ENCODE measurements at places on chromosomes 4 and X.
A peak's percentile ranks its signal among the peaks of the same experiment; 100 is the strongest.

DNA sequence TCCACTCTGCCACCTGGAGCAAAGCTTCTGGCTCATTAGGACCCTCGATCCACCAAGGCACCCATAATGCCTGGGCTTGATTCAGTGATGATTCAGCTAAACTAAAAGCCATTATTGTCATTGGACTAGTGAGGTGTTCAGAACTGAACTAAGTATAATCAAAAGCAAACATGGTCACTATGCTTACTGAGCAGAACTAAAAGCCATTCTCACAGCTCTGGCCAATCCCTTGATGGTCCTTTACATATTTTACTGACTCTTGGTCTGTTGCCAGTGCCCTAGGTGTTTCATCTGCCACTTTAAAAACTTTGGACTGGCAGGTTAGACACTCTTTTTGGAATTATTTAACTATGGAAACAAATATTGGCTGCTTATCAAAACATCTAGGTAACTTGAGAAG is 703.5 kb downstream of the FAT4 start:
- DNase-seq, result no peak

- no peak for DNase-seq
Observed at GRCh38 chr4:6313216-6313615, 43.6 kb downstream of the WFS1 start.

GRCh38 chr4:159481936-159482335 is 379.1 kb downstream of the RAPGEF2 start:
- DNase-seq, result no peak

GRCh38 chr4:81562093-81562492 is 90.4 kb upstream of the RASGEF1B start:
- no peak for DNase-seq

DNA sequence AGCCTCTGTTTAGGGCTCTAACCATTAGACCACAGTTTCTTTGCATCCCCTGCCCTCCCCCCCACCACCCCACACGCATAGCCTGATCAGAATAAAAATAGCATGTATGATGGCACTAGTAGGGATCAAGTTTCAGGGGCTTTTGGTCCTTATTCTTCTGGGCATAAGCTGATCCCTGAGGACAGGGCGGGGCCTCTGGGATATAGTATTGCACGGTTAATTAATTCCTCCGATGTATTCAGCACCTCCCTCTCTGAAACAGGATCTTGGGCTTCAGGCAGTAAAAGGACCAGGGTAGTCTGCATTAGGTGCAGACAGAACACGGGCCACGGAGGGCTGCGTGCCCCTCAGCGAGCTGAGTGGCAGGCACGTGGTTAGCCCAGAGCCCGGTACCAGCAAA is 57.1 kb downstream of the ELF4 start:
- DNase-seq, result no peak

GRCh38 chr4:26874110-26874509 is 13.5 kb downstream of the STIM2 start:
- no peak for DNase-seq

DNA sequence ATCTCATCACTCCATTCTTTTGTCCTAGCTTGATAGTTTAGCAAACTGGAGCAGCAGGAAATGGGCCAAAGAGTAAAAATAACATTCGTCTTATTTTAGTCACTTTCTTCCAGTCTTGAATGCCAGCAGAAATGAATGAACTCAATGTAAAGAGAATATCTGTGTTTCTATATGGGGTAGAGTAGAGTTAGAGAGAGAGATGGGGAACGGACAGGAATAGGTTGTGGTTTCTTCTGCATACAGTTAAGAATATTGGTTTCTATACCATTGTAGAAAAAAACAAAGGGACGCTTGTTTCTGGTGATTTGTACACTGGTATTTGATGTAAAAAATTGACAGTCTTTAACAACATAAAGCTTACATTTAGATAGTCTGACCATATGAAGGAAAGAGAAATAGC is 8.9 kb downstream of the GPR174 start:
- no peak for DNase-seq

DNA sequence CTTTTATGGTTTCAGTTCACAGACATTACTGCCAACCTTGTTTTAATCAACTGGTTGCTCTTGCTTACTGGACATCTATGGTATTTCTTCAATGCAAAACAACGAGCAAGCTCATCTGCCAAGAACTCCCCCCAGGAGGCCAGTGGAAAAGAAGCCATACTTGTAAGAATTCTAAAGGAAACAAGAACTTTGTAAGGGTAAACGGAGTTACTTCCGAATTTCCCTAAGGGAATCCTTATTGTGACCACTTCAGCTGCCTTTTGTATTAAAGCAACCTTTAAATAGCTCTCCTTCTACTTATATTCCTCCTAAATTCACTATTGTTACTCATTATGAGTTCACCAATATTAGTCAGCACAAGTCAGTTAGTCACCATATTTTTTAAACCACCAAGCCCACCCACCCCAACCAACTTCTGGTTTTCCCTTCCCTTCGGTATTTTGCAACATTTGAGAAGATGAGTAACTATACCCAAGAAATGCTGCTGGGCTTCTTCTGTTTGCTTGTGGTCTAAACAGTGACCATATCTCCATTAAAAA is 602.8 kb upstream of the DIPK2B start:
- DNase-seq, result peak; percentile 61

- no peak for DNase-seq
Observed at GRCh38 chrX:124215786-124216185, 116.7 kb upstream of the TEX13D start.

DNA sequence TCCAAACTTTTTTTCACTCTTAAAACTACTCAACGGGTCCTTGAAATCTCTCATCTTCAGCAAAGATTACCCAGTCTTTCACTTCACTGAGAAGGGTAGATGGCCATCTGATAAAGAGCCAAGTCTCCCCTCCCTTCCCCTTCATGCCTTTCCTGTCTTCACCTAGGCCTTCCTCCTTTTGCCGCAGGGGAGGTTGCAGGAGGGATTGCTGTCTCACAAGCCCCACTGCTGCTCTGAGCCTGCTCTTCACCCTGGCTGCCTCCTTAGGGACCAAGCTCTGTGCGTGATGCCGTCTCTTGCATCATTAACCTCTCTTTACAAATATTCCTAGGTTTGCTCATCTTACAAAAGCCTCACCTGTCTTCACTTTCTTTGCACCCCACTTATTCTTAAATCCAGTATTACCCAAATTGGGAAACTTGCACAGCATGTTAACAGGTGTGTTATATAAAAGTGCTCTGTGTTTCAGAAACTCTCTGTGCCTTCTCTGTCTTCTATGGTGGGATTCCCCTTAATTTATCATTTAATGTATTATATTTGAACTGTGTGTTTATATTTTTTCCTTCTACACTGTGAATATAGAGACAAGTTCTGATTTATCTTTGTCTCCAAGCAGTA is 3.8 kb downstream of the ZFX start:
- DNase-seq, result peak; percentile 30

DNA sequence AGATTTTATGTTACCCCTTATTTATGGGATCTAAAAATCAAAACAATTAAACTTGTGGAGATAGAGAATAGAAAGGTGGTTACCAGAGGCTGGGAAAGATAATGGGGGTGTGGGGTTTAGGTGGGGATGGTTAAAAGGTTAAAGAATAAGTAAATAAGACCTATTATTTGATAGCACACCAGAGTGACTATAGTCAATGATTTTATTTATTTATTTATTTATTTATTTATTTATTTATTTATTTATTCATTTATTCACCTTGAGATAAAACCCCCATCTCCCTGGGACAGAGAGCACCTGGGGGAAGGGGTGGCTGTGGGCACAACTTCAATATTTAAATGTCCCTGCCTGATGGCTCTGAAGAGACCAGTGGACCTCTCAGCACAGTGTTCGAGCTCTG is 66.1 kb downstream of the UGT2A3 start:
- DNase-seq, result no peak

DNA sequence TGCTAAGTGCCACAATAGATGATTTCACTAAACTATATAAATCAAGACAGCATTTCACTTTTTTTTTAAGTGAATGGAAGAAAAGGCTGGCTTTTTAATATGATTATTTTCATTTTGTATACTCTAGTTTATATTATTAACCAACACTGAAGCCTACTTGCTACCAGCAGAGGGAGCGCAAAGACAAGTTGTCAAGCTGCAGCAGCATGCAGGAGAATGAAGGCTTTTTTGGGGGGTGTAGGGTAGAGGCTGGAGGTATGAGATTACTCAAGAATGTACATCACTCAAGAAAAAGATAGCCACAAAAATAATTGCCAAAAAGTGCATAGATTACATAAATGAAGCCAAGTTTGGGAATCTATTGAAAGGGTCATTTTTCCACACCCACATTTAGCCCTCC is 519.5 kb downstream of the FGF13 start:
- peak; percentile 51 for DNase-seq

- DNase-seq, result no peak
Observed at GRCh38 chrX:96407072-96407471, 277.6 kb upstream of the DIAPH2 start.

DNA sequence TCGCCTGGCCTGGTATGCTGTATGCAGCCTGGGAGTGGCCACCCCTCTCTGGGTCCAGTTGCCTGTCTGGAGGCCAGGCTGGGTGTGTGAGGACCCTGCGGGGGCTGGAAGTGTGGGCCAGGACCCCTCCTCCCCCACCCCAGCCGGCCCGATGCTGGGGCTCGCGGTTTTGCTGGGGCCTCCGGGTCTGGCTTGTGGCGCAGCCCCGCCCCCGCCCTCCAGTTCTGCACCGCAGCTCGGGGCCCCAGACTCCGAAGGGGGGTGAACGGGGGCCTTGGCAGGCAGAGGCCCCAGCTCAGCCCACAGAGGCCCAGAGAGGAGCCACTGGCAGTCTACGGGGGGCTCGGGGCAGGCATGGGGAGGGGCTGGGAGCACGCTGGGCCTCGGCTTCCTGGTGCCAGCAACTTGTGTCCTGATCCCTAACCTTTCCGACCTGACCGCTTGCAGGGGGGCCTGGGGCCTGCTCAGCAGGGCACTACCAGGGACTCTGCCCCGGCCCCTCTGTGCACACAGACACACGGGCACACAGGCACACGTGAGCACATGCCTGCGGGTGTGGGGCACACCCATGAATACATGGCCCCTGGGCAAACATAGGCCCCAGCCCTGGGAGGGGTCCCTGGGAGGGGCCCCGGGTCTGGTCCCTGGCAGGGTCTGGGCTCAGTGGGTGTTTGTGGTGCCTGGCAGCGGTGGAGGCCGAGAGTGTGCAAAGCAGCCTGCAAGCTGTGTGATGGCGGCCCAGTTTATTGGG is 21.4 kb upstream of the FGFR3 start:
- DNase-seq, result peak; percentile 88

GRCh38 chr4:144681806-144682205 is 35.9 kb downstream of the HHIP start:
- no peak for DNase-seq

GRCh38 chr4:185465707-185466106 is 5.8 kb downstream of the CCDC110 start:
- no peak for DNase-seq

Data from hematopoietic multipotent progenitor cell treated with erythropoietin and hydrocortisone succinate and interleukin-3 and kit ligand, for 4 days (in vitro differentiated cells).